Uterine smooth muscle cell (primary cell): ENCODE measurements at places on chromosomes 7 and 10. TPM values are rescaled to one million over a fixed set of nuclear protein-coding genes. Genes with fewer than 3 reads are reported as not detected.

The SMO gene
- total RNA-seq, result 10.8 and 29.2 TPM in 2 replicates

The BTBD16 gene
- not detected in 2 replicates for total RNA-seq

The OGDH gene
- 74.5 and 81.0 TPM in 2 replicates for total RNA-seq

The CCL26 gene
- total RNA-seq, result 1.7 and 2.4 TPM in 2 replicates

The GATA3 gene
- not detected in 2 replicates for total RNA-seq

The PTF1A gene
- not detected in 2 replicates for total RNA-seq

The CPXM2 gene
- total RNA-seq, result under 0.01 TPM in 1 of 2 replicates, not detected in the other

The BTRC gene
- 7.5 and 8.0 TPM in 2 replicates for total RNA-seq

The CALHM3 gene
- total RNA-seq, result not detected in 2 replicates

The ASB15 gene
- not detected in 2 replicates for total RNA-seq

The UFSP1 gene
- 7.2 and 9.9 TPM in 2 replicates for total RNA-seq

The ALOX5 gene
- total RNA-seq, result not detected in 2 replicates

The FRMPD2 gene
- total RNA-seq, result under 0.01 TPM in 1 of 2 replicates, not detected in the other

The VOPP1 gene
- total RNA-seq, result 93.7 and 104 TPM in 2 replicates

The LRCH4 gene
- 17.7 and 21.7 TPM in 2 replicates for total RNA-seq

The TWIST1 gene
- total RNA-seq, result 41.5 and 51.1 TPM in 2 replicates

The OR9A2 gene
- total RNA-seq, result not detected in 2 replicates

The GPC2 gene
- 1.2 and 2.2 TPM in 2 replicates for total RNA-seq

The FAS gene
- total RNA-seq, result 59.2 and 80.0 TPM in 2 replicates

The TIAL1 gene
- total RNA-seq, result 34.0 and 41.5 TPM in 2 replicates

The PAPOLB gene
- total RNA-seq, result 0.11 and 0.12 TPM in 2 replicates

The TMEM213 gene
- total RNA-seq, result not detected in 2 replicates

The HECW1 gene
- 0.11 and 0.62 TPM in 2 replicates for total RNA-seq

The SPDYE2B gene
- total RNA-seq, result not detected in 2 replicates
